ENCODE measurements at places on chromosomes 7 and 10.

DNA sequence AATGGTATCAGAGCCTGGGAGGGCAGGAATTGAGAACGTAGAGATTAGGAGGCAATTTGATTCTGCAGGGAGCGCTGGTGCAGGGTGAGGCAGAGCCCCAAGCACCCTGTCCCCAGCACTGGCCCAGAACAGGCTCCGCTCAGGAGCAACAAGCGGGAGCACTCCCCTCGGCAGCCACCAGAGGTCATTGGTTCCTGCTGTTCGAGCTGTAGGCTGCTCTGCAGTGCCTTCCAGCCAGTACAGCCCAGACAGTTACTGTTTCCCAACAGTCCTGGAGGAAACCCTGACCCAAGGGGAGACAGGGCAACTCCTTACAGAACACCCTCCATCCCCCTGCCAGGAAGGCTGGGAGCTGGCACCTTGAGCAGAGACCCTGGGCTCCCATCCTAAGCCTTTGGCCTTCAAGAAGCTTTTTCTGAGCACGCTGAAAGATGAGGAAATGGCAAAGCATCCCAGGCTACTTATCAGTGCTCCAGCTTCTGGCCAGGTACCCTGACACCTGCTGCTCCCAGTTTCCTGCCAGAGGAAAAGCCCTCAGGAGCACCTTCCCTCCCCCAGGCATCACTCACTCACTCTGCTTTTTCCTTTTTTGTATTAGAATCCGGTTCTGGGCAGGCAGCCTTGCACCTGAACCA, 71.2 kb upstream of the EFCAB10 start:
- DNase-seq = peak; percentile 67

GRCh38 chr7:104296900-104297299, 31.5 kb upstream of the LHFPL3 start:
- DNase-seq = no peak

GRCh38 chr7:123657304-123657685, 1.6 kb downstream of the LMOD2 start:
- DNase-seq = no peak

GRCh38 chr7:30260246-30260768, 24.1 kb upstream of the ZNRF2 start:
- DNase-seq = no peak

Measured in H4 (cell line).